ENCODE measurements at places on chromosomes 12 and 14.

DNA sequence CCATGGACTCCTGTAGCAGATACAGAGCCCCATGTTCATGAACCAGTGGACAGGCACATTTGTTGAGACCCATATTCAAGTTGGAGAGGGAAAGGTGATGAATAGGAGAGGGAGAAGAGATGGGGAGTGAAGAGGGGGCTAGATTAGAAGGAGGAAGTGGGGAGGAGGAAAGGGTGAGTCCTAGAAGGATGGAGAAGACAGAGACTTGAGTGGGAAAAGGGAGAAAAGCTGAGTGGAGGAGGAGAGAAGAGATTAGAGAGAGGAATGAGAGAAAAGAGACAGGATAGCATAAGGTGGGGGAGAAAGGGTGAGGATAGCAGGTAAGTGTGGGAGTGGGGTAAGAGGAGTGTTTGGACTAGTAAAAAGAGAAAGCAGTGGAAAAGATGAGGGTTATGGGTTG is 4.9 kb upstream of the ASIC1 start:
- DNase-seq: no peak

DNA sequence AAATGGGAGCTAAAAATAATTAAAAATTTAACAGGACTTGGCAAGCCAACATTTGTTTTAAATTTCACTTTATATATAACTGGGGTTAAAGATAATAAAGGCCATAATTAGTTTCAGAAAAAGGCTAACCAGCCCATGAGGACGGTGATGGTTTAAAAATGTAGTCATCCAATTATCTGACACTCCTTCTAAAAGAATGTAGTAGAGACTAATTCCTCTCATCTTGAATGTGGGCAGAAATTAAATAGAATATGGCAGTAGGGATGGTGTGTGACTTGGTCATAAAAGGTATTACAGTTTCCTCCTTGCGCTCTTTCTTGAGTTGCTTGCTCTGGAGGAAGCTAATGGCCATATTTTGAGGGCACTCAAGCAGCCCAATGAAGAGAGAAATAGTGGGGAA is 49.1 kb upstream of the PTPRB start:
- DNase-seq: no peak

DNA sequence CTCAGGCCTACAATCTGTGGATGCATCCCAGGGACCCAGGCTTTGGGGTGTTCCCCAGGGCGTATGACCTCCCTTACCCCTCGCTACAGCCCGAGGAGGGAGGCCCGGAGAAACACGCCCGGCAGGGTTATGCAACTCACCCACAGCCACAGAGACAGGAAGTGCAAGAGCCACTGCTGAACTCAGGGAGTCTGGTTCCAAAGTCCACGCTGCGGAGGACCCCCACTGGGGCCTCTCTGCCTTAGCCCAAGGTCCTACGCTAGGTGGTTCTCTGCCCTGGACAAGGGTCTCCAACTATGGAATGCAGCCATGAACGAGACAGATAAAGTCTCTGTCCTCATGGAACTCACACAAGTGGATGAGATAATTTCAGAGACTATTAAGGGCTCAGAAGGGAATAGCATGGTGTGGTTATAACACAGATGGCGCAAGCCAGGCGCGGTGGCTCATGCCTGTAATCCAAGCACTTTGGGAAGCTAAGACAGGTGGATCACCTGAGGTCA is 11.3 kb downstream of the SCARB1 start:
- no peak for DNase-seq

DNA sequence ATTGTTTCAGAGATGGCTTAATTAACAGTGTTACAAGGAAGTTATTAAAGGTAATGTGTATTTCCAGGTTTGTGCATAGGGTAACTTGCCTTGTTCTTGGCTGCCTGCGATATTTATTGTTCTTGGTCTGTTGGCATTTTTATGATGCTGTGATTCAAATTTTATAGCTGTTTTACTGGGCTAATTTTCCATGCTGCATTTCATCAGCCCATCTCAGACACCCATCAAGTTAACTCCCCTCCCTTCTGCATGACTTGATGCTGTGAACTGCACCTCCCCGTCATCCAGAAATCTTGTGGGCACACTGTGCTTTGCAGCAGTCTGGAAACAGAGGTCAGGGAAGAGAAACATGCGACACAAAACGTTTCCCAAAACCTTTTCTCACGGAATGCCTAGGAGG is 1049.2 kb downstream of the AACS start:
- no peak for DNase-seq

GRCh38 chr12:62576503-62576902 is 109.9 kb downstream of the MON2 start:
- DNase-seq: no peak

DNA sequence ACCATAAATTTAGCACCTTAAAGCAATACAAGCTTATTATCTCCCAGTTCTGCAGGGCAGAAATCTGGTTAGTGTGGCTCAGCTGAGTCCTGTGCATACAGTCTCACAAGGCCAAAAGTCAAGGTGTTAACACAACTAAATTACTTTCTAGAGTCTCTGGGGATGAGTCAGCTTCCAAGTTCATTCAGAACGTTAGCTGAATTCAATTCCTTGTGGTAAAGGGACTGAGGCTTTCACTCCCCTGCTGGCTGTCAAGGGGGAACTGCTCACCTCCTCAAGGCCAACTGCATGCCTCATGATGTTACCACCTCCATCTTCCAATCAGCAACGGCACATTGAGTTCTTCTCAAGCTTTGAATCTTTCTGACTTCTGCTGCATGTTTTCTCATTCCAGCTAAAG is 27.6 kb downstream of the EML5 start:
- no peak for DNase-seq

DNA sequence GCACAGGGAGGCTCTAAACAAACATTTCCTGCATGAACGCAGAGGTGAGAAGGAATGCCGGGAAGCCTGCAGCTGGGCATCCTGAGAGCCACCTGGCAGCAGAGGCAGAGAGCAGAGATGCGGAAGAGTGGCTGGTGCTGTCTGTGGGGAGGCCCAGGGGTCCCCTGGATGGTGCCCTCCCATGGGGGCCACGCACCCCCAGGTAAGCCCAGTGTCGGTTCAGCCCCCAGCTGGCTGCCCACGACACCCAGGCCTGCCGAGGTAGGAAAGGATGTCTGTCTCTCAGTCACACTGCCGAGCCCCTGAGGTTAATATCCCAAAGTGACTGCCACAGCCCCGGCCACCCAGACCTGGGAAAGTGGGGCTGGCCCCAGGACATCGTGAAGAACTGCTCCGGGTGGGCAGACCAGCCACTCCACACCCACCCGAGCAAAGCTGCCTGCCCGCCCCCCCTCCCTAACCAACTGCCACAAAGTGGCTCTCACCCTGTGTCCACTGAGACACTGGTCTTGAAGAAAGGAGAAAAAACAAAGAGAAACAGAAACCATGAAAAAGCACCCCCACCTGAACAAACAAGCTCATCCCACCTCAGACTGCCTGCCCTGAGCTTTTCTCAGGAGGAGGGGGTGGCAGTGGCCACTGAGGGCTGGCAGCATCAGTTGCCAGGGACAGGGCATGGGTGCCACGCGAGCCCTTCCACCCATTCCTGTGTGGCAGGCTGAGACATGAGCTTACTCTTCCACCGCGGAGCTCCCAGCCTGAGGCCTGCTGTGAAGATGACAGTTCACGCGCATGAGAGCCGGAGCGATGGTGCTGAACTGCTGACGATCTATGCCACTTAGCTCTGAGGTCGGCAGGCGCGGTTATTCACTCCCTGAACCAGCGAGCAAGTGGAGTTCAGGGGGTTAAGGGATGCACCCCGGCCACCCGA is 40.8 kb downstream of the CCDC88C start:
- DNase-seq: no peak

DNA sequence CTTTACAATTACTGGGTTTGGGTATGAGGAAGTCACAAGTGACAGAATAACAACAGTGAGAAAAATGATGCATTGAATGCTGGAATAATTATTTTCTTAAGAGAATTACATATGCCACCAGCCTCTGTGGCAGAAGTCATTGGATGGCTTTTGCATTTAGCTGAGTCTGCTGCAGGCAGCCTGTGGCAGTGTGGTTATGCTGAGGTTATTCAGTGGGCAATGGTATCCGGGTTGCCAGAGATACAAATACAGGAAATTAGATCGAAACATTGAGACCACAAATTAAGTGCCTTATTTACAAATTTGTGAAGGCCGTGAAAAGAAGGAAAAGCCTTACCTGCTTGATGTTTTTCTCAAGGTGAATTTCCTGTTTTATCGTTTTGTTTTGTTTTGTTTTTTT is 1050.0 kb downstream of the GALC start:
- no peak for DNase-seq

GRCh38 chr12:57844709-57845477 is 1.6 kb downstream of the CTDSP2 start:
- no peak for DNase-seq

GRCh38 chr12:46445093-46445492 is 72.5 kb upstream of the SLC38A2 start:
- DNase-seq: no peak

GRCh38 chr12:53727310-53728041 is at the start of gene CALCOCO1:
CALCOCO1 (minus strand) TSS chr12:53727452; CDS start chr12:53725242, 2,210 bp downstream.
- peak; percentile 97 for DNase-seq

- no peak for DNase-seq
Observed at GRCh38 chr12:18629445-18629844, 108.4 kb downstream of the PLCZ1 start.

DNA sequence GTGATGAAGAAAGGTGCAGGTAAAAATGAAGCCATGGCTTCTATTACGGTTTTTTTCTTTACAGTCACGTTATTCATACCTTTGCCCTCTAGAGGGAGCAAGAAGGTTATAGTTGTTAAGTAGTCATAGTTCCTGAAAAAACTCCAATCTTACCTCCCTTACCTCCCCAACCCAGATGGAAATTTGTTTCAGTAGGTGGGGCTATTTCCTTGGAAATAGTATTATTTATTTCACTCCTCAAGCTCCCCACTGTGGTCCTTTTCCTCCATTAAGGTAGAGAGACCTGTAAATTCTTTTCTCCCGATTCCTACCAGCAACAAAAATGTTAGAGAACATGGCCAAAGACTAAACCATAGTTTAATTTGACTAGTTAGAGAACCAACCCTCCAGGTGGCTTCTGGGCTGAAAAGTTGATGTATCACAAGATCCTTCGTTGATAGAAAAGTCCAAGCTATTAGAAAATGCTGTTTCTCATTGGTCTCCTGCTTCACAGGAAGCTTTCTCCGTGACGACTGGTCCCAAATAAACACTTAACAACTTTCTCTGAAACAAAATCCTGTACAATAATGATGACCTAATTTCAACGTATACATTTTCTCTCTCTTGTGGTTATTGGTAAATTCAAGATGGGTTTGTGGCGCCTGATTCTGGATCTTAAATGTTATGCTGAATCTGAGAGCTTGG is 43.5 kb downstream of the TMX1 start:
- DNase-seq: no peak

DNA sequence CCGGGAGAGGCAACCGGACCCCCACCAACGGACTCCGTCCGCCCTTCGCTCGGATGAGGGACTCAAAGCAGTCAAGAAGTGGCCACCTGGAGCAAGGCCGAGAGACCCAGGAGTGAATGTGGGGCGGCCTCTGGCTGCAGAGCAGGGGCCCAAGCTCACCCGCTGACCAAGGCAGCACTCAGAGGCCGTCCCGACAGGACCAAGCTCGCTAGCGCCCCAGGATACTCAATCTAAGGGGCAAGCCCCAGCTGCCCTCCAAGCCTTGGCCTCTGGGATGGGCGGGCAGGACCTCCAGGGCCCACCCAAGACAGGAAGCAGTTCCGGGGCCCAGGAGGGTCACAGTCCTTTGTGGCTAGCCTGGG is 936 bp downstream of the AKT1 start:
- no peak for DNase-seq

DNA sequence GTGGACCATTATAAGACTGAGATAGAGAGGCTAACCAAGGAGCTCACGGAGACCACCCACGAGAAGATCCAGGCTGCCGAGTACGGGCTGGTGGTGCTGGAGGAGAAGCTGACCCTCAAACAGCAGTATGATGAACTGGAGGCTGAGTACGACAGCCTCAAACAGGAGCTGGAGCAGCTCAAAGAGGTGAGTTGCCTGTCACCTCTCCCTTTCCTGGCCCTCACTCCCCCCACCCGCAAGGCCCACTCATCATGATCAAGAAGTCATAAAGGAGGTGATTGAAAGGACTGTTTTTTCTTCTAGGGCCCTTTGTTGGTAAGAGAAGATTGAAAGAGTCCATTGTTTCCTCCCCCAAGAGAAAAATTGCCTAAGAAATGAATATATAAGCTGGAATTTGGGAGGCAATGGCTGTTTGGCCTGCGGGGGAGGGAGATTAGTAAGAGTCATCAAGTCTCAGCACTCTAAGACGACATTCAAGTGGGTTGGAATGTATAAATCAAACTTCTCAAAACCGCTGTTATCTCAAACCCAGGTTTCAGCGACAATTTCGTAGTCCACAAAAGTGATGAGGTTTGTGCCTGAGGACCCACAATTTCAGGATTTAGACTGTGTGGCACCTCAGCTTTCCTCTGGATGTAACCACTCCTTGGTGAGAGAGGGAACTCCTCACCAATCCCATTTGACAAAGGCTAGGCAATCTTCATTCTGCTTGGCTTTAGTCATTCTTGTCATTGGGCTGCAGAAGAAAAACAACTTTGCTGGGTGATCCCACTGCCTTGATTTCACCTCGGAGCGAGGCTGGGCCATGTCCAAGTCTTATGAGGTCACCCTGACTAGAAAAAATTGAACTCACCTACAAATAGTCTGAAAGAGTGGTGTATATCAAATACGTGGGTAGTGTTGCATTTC is 966 bp downstream of the BICD1 start:
- peak; percentile 20 for DNase-seq

- no peak for DNase-seq
Observed at GRCh38 chr12:93234641-93235040, 143.1 kb upstream of the NUDT4 start.

DNA sequence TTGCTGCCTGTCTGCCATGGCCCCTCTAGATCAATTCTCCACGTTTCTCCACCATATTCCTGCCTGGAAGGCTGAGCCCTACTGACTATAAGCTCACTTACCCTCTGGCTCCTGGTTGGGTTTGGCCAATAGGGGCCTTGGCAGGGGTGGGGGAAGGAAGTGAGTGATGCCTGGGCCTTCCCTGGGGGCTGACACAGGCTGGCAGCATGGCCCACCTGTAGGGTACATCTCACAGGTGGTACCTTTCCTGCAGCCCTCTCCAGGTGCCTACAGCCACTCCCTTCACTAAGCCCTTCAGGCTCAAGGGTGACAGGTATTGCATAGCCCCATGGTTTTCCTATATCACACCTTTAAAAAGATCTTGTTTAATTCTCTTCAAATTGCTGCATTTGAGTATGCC is 3.5 kb downstream of the RFC5 start:
- DNase-seq: no peak

- no peak for DNase-seq
Observed at GRCh38 chr14:54086767-54087166, 130.1 kb upstream of the BMP4 start.

GRCh38 chr12:95533985-95534384 is 17.3 kb downstream of the USP44 start:
- DNase-seq: no peak

DNA sequence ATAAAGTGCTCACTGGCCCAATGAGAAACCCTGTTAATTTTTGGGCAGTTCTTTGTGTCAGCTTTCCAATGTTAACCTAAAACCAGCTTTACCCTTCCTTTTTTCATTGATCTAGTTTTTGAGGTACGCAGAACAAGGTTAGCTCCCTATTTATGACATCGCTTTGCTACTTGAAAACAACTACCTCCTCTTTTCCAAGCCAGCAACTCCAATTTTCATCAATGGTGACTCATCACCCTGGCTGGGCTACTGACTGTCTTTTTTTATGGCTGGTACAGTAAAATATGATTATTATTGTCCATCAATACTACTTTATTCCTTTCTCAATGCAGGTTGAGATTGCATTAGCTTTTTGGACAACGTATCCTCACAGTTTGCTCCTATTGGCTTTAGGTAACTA is 22.5 kb upstream of the AKAP6 start:
- no peak for DNase-seq
